Activated B cell treated with CpG ODN at 0.5 μM for 24 hours (primary cell): ENCODE measurements at places on chromosomes 5 and 9.

GRCh38 chr5:113344973-113345940, 89.5 kb downstream of the TSSK1B start:
- no peak for DNase-seq

DNA sequence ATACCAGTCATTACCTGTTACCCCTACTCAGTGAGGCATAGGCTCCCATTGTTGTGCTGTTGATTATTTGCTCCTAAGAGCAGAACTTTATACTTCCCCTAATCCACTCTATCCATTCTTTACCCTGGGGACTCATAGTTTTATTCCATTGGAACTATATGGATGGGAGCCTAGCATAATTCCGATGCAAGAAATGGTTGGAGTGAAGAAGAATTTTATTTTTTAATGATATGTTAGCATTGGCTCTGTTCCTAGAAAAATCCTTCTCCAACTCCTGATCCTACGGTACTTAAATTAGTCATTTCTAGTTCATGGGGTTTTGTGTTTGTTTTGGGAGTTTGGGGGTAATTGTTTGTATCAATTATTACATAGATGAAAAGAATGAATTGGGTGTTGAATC, 191.5 kb downstream of the GOLPH3 start:
- DNase-seq: no peak

DNA sequence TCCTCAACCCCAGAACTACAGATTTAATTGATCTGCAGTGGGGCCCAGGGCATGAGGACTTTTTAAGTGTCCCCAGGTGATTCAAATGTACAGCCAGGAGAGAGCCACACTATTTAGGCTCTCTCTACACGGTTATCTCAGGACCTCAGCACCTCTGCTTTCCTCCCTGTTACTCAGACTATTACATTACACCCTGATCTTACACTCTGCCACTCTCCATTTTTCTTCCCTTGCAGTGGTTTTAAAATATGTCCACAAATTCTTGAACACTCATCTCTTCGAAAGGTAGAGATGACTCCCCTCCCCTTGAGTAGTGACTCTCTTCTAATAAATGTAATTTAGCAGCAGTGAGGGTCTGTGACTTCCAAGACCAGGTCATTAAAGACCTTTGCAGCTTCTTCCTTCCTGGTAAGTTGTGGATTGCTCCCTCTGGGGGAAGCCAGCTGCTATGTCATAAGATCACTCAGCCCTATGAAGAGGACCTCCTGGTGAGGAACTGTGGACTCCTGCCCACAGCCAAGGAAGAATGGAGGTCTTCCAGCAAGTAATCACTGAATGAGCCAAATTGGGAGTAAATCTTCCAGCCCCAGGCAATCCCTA, 87.5 kb upstream of the SSBP2 start:
- DNase-seq: no peak

DNA sequence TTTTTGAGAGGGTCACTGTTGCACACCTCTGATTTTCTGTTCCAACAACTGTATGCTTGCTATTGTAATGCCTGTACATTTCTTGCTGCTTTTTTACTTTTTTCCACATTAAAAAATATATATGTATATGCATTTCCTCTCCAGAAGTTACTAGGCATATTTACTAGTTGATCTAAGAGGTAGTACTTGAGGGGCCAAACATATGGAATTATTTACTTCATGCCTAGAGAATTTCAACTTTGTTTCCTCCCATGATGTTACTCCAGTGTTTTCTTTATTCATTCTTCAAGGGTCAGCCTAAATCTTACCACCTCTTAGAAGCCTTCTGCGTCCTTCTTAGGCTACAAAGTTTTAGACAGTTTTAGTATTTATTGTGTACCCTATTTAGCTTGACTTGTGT, 122.7 kb downstream of the NMUR2 start:
- DNase-seq: no peak

GRCh38 chr9:70563431-70564204, 149.2 kb upstream of the KLF9 start:
- peak; percentile 20 for DNase-seq

- no peak for DNase-seq
Observed at GRCh38 chr5:14490309-14490711, 91.3 kb upstream of the OTULINL start.

GRCh38 chr5:34749431-34749873, 89.5 kb upstream of the TTC23L start:
- no peak for DNase-seq
